ENCODE measurements at places on chromosomes 3 and 15.

DNA sequence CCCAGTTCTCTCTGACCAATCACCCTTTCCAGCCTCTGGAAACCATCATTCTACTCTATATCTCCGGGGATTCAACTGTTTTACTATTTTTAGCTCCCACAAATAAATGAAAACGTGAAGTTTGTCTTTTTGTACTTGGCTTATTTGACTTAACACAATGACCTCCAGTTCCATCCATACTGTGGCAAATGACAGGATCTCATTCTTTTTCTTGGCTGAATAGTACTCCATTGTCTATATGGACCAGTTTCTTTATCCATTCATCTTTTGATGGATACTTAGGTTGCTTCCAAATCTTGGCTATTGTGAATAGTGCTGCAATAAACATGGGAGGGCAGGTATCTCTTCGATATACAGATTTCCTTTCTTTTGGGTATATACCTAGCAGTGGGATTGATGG, 34.1 kb downstream of the NRROS start:
- DNase-seq: no peak

- DNase-seq: no peak
These were observed 33.0 kb downstream of the VPS13C start for GRCh38 chr15:62027263-62027565.

DNA sequence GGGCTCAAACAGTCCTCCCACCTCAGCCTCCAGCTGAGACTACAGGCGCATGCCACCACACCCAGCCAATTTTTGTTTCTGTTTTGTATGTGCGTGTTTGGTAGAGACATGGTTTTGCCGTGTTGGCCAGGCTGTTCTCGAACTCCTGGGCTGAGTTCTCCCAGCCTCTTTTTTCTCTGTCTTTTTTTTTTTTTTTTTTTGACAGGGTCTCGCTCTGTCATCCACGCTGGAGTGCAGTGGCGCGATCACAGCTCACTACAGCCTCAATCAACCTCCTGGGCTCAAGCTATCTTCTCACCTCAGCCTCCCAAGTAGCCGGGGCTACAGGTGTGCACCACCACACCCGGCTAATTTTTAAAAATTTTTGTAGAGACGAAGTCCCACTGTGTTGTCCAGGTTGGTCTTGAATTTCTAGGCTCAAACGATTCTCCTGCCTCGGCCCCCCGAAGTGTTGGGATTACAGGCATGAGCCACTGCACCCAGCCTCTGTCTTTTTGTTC, 867 bp upstream of the DCAF1 start:
- no peak for DNase-seq

DNA sequence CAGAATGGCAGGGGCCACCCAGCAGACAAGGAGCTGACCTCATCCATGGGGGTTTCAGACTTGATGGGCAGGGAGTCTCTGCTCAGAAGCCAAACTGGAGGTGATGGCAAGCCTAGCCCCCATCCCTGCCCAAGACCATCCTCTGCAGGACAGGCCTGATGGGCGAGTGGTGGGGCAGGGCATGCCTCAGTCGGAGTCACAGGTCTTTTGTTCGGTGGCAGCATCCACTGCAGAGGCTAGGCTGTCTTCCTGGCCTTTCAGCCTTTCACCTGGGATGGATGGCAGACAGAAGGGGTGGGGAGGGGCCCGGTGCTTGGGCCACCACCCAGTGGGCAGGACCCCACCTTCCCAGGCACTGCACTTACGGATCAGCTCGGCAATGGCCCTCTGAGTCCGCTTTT, 44.4 kb downstream of the PTH1R start:
- DNase-seq: no peak

GRCh38 chr3:159280386-159281191, 478.7 kb downstream of the MFSD1 start:
- DNase-seq: no peak
